ENCODE measurements at places on chromosomes 13 and 19. TPM values are rescaled to one million over a fixed set of nuclear protein-coding genes. Genes with fewer than 3 reads are reported as not detected.

- no peak overlapping the region for H3K4me3 ChIP-seq
- no peaks in the 10 kb centered on the region for H3K27me3 ChIP-seq
- H3K36me3 ChIP-seq = peaks cover 11% of the 10 kb centered on the region
- DNase-seq = no peak
- peaks cover 9% of the 10 kb centered on the region for H3K4me1 ChIP-seq
Measured at GRCh38 chr19:1610579-1610978, 5.3 kb upstream of the UQCR11 start.

- no peak overlapping the region for H3K27ac ChIP-seq
- no peaks in the 10 kb centered on the region for H3K27me3 ChIP-seq
- no peaks in the 10 kb centered on the region for H3K4me1 ChIP-seq
- no peak overlapping the region for H3K4me3 ChIP-seq
- H3K36me3 ChIP-seq = no peaks in the 10 kb centered on the region
Measured at GRCh38 chr19:11291991-11292390, 4.0 kb upstream of the TSPAN16 start.

GRCh38 chr13:68323124-68323523 lies 1093.0 kb upstream of the PCDH9 start:
- H3K27ac ChIP-seq = no peak overlapping the region
- H3K36me3 ChIP-seq = no peaks in the 10 kb centered on the region
- H3K4me3 ChIP-seq = no peak overlapping the region
- H3K4me1 ChIP-seq = no peaks in the 10 kb centered on the region
- no peak for DNase-seq

Gene PTH2
- not detected for total RNA-seq

Gene VSTM2B
- not detected for total RNA-seq
